SK-N-SH (cell line): ENCODE measurements at places on chromosomes 11 and 22. TPM values are rescaled to one million over a fixed set of nuclear protein-coding genes. Genes with fewer than 3 reads are reported as not detected.

Gene SULT4A1
- polyA plus RNA-seq: 3.9 and 4.1 TPM in 2 replicates

Gene DDT
- 181 and 198 TPM in 2 replicates for polyA plus RNA-seq

Gene FREY1
- 0.30 and 0.49 TPM in 2 replicates for polyA plus RNA-seq

Gene C11orf65
- 0.07 and 0.29 TPM in 2 replicates for polyA plus RNA-seq

Gene SMC1B
- polyA plus RNA-seq: not detected in 2 replicates

Gene MUC6
- not detected in 2 replicates for polyA plus RNA-seq

Gene PHF5A
- 39.6 and 47.5 TPM in 2 replicates for polyA plus RNA-seq

Gene KRTAP5-2
- not detected in 2 replicates for polyA plus RNA-seq

DNA sequence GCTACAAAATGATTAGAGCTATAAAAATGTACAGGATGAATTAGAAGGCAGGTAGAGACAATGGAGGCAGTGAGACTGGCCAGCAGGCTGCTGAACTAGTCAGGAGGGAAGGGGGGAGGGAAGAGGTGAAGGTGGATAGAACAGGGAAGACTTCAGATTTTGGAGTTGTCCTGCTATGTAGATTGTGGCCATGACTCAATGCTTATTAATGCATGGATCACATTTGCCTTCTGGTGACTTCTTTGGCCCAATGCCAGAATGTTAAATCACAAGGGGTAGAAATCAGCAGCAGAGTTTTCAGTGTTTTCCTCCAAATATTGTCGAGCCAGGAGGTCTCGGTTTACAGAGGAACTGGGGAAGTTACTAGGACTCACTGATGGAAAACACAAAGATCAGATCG is 346.6 kb downstream of the AASDHPPT start:
- DNase-seq: no peak

DNA sequence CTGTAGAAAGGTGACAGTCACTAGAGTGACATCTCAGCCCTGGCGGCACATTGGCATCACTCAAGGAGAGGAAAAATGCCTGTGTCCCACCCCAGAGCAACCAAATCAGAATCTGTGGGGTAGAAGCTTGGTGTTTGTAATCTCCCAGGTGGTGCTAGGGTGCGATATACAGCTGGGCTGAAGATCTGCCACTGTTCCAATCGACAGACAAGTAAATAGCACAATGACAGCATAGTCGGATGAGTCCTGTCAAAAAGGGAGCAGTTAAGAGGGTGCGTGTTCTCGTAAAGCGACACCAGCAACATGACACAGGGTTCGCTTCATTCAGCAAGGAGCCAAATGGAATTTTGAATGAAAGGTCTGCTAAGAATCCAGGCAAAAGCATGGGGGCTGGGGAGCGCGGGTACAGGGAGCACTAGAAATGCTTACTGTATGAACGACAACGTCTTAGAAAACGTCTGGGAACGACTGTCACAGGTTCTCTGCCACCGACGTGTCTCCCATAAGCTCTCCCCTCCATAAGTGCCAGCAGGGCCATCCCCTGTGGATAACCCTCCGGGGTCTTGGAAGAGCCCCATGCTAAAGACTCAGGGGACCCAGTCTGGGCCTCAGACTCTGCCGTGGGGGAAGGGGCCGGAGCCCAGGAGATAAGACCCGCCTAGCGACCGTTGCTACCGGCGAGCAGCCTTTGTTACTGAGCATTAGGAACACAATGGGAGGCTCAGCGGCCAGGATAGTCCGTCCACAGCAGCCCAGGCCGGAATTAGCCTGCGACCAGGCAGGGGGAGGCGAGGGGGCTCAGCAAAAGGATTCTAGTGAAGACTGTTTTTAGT is 20.8 kb downstream of the ADA2 start:
- no peak for DNase-seq

DNA sequence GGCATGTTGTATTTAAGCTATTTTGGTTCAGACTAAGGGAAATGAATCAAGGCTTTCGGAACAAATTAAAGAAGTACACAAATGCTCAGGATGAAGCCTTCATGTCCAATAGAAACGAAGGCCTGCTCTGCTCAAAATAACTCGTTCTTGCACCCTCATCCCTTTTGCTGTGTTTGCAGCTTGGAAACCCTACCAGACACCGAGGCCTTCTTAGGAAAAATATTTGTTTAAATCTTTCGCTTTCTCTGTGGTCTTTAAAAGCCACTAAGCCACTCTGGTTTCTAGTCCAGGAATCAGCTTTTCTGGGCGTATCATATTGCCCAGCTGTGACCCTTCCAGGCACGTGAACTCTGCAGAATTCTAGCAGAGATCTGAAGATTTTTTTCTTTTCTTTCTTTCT is 60.9 kb upstream of the HSPA8 start:
- no peak for DNase-seq

DNA sequence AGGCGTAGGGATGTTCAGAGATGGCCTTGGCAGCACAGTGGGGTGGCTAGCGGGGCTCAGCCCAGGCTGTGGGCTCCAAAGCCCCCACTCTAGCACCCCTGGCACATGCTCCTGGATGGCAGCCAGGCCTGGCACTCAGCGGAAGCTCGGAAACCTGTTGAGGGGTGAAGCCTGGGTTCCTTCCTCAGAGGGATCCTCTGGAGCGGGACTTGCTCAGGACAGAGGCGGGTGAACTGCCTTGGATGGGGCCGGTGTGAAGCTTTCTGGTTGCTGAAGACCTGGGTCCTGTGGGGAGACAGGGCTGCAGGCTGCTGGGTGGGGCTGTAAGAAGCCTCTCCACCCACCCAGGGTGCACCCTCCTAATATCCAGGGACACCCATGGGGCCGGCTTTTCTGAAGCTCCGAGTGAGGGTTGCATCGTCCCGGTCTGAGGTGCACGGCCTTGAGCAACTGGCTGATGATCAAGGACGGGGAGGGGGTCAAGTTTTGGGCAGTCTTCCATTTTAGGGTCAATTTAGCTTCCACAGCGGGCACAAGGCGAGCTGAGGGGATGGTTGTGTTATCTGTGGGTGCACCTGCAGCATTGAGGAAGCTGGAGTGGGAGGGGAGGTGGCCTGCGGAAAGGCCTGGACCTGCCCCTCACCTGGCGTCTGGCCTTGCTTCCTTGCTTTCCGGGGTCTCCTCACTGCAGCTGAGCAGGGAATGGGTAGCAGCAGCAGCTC is 5.2 kb downstream of the MRGPRE start:
- DNase-seq: peak; percentile 16

DNA sequence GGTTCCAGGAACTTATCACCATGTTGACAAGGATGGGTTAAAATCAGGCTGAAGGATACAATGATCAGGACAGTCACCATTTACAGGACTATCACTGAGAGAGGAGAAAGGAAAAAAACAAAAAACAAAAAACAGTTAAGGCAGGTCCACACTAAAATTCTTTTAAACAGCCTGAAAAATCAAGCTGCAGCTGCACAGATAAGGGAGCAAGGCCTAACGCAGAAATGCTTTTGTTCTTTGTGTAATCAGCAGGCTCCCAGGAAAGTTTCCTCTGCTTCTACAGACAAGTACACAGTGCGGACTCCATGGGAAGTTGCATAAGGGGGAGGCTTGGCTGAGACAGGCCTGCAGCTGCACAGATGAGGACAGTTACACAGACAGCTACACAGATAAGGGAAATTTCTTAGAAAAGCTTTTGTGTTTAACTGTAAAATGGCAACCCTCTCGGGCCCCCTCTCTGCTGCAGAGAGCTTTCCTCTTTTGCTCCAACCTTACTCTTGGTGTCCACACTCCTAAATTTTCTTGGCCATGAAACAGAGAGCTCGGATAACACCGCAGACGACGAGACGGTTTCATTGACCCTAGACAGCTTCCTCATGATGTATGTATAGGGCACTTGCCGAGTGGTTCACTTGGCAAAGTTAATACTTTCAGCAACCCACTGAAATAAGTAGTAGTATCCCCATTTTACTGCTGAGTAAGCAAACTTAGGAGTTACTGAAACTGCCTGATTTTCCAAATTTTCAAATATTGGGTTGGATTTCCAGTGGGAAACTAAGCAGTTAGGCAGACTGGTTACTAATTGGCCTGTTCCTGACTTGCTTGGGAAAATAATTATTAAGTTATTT is 45.5 kb downstream of the PIWIL3 start:
- DNase-seq: peak; percentile 41

- DNase-seq: no peak
Measured at GRCh38 chr11:103936059-103936458, 100.4 kb upstream of the DDI1 start.

DNA sequence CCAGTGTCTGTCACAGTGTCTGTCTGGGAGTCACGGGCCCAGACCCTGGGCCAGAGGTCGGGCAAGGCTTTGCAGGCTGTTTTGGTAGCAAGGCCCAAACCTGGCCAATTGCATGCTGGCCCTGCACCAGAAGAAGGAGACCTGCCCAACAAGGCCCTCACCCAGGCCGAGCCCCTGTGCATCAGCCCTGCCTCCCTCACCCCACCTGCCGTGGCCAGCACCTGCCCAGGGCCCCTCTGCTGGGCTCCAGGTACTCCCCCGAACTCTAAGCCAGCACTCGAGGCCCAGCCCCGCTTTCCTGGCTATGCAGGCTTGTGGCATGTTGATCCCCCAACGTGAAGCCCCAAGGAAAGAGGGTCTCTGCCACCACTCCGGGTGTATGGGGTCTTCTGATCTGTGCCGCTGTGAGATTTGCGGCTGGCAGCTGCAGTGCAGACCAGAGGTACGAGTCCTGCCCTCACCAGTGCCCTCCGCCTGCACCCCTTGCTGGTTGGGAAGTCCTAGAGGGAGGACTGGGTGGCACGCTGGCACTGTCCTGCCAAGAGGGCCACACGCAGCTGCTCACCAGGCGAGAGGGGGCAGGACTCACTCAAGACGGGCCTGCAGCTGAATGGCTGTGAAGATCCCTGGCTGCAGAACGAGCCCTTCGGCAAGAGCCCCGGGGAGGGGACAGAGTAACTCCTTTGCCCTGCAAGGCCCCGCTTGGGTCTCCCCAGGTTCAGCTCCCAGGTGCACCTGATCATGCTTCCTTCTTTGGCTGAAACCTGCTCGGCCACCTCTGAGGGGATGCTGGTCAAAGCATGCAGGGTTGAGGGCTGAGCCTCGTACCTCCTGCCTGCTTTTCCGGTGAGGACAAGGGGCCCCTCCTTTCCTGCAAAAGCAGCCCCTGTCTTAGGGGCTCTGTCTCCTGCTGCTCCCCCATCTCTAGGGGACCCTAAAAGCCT is 6.7 kb upstream of the SEPTIN5 start:
- peak; percentile 20 for DNase-seq

GRCh38 chr22:39593931-39594285 is 23.4 kb downstream of the CACNA1I start:
- DNase-seq: no peak

- no peak for DNase-seq
Measured at GRCh38 chr11:11909727-11910126, 68.0 kb downstream of the USP47 start.

GRCh38 chr11:28878025-28878424 is 769.8 kb downstream of the METTL15 start:
- DNase-seq: no peak

GRCh38 chr22:38080850-38081635 is 2.9 kb downstream of the SLC16A8 start:
- peak; percentile 76 for DNase-seq

DNA sequence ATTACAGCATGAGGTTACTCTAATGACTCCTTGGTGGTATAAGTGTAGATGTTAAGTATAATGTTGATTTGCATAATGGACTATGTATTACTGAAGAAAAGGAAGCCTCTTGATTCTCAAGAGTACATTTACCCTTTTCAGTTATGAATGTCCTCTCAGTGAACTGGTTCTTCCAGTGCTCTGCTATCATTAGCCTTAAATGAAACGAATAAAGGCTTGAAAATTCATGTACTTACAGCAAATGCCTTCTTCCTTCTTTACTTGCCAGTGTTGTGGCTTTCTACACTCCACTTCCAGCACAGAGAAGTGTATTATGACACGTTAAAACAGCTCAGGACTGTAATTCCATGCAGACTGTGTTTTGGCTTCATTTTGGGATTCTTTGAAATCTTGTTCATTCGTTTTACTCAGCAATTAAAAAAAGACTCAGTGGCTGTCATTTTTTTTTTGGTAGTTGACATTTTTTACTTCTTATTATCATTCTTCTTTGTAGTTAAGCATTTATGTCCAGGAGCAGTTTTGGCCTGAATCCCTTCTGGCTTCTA is 96.9 kb downstream of the MTMR3 start:
- DNase-seq: no peak

DNA sequence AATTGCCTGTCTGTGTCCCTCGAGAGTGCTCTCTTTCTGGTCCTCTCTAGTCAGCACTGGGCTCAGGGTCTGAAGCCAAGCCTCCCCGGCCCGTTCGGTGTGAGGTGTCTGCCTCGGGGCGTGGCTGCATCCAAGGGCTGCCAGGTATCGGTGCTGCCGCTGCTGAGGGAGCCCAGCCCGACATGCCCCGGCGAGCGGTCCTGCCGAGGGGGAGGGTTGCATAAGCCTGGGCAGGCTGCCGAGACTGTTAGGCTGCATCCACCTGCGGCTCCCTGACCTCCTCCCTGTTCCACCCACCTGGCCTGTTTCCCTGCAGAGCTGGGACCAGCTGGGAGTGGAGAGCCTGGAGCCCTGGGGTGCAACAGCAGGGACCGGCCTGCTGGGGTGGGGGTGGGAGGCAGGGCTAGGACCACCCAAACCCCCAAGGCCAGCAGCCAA is 6.3 kb downstream of the OVOL1 start:
- DNase-seq: peak; percentile 25

GRCh38 chr11:132349811-132350733 is 979.7 kb downstream of the NTM start:
- DNase-seq: no peak

GRCh38 chr11:29333993-29334775 is 682.6 kb downstream of the KCNA4 start:
- DNase-seq: peak; percentile 23

- DNase-seq: no peak
Measured at GRCh38 chr11:68145120-68145866, 24.1 kb upstream of the CHKA start.

GRCh38 chr22:29265305-29265704 is 2.5 kb downstream of the RHBDD3 start:
- no peak for DNase-seq

- DNase-seq: peak; percentile 80
Measured at GRCh38 chr22:33018232-33018864, 39.8 kb downstream of the SYN3 start.

GRCh38 chr11:60987577-60988277 is 16.2 kb downstream of the CD6 start:
- DNase-seq: no peak

- DNase-seq: peak; percentile 9
Measured at GRCh38 chr11:11622772-11623171, 967 bp upstream of the GALNT18 start.

DNA sequence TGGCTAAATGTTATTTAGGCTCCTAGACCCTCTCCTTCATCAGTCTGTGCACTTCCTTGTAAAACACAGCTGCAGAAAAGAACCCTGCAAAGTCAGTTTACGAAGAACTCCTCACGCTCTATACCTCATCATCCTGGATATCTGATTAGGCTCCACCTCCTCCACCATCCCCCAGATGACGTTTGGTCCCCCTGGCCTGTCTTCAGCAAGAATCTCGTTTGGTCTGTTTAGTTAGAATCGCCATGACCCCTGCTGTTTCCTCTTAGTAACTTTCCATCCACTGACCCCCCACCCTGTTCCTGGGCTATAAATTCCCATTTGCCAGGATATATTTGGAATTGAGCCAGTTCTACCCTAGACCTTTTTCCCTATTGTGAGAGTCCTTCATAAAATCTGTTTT is 214.1 kb downstream of the OPCML start:
- DNase-seq: no peak
